AG09319 (cell line): ENCODE measurements at places on chromosomes 12 and 14.

GRCh38 chr12:88753066-88753465, 172.8 kb upstream of the KITLG start:
- no peak for DNase-seq

- no peak for DNase-seq
Observed at GRCh38 chr12:89895101-89895500, 186.5 kb upstream of the ATP2B1 start.

GRCh38 chr12:93010461-93010860, 81.4 kb upstream of the EEA1 start:
- DNase-seq: no peak

DNA sequence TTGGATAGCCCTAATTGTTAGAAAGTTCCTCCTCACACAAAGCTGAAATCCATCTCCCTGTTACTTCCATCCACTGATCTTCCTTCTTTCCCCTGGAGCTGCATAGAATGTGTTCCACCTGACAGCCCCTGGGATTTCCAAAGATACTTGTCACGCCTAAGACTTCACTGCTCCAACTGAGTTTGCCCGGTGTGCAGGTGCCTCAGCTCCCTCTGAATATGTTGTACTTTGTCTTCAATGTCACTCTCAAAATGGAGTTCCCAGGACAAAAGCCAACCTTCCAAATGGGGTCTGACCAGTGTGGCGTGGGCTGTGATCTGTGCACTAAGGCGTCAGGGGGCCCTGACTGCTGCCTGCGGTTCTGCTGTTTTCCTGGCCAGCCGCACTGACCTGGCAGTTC, 42.8 kb downstream of the CACNA2D4 start:
- DNase-seq: no peak

- no peak for DNase-seq
Observed at GRCh38 chr14:67453575-67454300, 34.8 kb downstream of the TMEM229B start.

- no peak for DNase-seq
Observed at GRCh38 chr12:124881123-124881522, 17.5 kb upstream of the SCARB1 start.

GRCh38 chr12:90836689-90837088, 118.3 kb downstream of the CCER1 start:
- no peak for DNase-seq

GRCh38 chr14:77023001-77023996, 5.2 kb downstream of the IRF2BPL start:
- DNase-seq: no peak

GRCh38 chr12:88627501-88627900, 47.2 kb upstream of the KITLG start:
- DNase-seq: no peak

DNA sequence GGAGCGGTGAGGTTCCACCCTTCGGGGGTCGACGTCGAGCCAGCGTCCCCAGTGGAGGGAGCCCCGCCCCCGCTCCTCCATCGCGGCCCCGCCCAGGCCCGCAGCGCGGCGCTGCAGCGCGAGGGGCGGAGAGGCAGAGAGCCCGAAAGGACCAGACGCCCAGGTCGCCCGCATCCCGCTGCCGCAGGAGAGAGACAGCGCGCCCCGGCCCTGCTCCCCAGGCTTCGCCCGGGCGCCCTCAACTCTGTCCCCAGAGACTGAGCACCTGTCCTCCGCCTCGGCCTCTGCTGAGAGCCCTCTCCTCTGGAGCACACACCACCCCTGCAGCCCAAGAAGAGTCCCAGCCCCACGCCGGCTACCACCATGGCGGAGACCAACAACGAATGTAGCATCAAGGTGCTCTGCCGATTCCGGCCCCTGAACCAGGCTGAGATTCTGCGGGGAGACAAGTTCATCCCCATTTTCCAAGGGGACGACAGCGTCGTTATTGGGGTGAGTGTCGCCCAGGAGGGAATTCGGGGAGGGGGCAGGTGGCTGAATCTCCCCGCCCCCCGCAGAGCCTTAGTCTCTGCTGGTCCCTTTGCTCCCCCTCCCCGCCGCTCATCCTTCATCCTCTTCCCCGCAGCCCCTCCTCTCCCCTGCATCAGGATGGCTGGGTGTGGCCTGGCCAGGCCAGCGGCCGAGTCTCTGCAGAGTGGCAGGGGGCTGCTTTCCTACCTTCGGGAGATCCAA, at the start of gene KIF5A:
Gene KIF5A (plus strand): TSS at position 136 of the 732 bp plus-strand sequence. CDS start 228 bp downstream, at position 364.
- DNase-seq: no peak

GRCh38 chr14:41986083-41986645, 379.5 kb downstream of the LRFN5 start:
- DNase-seq: no peak

DNA sequence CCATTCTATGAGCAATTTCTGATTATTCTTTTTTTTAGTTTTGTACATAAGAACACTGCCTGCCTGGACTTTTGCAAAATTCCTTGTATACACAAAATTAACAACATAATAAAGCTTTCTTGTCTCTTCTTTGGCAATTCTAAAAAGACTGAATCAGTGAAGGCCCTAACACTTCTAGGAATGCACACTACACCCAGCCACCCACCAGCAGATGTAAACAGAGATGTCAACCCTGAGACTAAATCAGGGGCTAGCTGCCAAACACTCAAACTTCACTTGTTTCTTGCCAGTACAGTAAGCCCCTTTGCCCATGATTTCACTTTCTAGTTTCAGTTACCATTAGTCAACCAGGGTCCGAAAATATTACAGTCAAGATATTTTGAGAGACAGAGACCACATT, 15.5 kb downstream of the DCAF5 start:
- DNase-seq: no peak

GRCh38 chr14:61145034-61145902, 135.9 kb downstream of the TMEM30B start:
- DNase-seq: peak; percentile 96

GRCh38 chr12:46609273-46609623, 216.5 kb downstream of the SLC38A4 start:
- no peak for DNase-seq

DNA sequence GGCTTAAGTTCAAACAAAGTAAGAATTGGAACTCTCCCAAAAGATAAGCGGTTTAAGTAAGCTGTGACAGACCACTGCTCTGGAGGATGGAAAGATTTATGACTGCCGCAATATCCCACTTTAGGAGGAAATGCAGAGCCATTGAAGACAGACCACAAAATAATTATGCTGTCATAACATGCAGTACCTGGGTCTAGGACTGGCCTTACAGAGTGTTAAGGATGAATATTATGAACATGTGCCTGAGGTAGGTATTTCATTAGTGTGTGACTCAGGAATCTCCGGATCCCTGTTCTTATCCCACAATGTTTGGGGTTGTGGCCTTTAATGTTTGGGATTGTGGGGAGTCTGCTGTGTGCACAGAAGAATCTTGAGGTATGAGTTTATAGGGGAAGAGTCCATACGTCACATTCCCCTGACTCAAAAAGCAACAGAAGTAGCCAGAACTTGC, 114.9 kb downstream of the SAMD4A start:
- no peak for DNase-seq

DNA sequence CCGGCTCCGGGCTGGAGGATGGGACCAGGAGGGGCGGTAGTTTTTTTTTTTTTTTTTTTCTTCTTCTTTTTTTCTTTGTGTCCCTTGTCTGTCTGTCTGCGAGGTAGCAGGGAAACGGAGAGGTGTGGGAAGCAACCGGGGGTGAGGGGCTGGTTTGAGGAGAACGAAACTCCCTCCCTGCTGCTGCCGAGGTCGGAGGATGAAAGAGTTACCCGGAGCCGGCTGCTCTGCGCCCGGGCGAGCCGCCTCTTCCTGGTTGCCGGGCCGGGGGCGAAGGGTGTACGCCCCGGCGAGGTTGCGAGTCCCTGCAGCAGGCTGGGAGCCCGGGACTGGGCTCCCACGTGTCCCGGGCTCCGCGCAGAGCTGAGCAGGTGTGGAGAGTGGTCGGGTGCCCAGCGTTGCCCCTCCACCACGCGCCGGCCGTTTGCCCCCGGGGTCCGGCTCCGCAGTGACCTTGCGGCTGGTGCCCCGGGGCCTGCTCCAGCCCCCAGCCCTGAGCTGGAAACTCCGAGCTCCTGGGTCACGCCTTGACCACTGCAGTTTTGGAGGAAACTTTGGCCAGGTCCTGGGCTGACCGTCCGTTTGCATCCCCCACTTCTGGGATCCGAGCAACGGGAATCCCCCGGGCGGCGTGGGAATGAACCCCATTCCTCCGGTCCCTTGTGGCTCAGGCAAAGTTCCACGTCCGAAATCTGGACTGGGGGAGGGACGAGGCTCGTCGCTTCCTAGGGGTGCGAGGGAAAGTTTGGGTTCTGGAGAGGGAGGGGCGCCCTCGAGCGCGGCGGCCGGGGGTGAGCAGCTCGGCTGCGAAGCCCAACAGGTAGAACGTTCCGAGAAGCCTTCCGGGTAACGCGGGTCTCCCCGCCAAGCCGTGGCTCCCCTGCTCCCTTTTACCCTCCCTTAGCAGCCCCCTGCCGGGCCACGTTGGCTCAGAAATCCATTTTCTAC, 1.3 kb downstream of the CHST11 start:
- no peak for DNase-seq

DNA sequence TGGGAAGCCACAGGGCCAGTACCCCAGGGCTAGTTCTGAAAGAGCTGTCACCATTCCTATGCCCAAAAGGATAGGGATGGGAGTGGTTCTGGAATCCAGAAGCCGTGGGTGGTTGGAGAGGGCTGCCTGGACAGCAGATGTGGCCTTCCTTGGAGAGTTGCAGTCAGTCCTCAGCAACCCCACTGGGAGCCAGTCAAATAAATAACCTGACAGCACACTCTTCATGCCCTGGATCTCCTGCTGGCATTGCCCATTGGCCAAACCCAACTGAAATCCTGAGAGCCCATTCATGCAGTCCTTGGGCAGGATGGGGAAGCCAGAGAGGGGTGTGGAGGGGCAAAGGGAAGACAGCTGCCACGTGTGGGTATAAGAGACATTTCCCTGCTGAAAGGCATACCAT, 128.2 kb downstream of the PTPN11 start:
- DNase-seq: no peak

DNA sequence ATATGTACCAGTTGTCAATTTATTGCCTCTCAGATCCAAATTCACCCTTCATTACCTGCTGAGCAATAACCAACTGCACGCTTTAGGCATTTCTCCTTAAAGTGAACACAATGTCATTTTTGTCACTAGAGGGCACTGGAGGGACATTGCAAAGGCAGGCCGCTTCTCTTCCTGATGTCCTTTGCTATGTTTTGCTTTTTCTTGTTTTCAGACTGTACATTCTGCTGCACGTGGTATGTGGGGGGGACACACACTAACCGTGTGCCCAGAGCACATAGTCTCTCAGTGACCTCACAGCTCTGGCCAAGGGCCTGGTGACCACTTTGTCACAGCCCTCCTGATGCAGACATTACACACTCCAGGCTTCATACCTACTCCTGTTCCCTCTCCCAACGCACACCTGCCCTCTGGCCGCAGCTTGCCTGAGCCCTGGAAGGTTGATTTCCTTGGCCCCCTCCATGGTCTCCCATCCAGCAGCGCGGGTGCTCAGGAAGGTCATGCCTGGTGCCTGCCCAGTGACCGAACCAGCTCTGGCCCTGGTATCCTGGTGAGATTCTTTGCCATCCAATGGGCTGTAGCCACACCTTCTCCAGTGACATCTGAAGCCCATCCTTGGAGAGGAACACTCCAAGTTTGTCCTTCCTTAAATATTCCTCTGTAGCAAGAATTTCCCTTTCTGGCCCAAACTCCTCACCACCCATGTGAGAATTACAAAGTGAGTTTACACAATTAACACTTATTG, 39.9 kb downstream of the MYO1H start:
- peak; percentile 1 for DNase-seq

GRCh38 chr12:80268924-80269749, 169.8 kb downstream of the OTOGL start:
- DNase-seq: no peak

- DNase-seq: no peak
Observed at GRCh38 chr12:53197011-53197640, 9.9 kb downstream of the ITGB7 start.

DNA sequence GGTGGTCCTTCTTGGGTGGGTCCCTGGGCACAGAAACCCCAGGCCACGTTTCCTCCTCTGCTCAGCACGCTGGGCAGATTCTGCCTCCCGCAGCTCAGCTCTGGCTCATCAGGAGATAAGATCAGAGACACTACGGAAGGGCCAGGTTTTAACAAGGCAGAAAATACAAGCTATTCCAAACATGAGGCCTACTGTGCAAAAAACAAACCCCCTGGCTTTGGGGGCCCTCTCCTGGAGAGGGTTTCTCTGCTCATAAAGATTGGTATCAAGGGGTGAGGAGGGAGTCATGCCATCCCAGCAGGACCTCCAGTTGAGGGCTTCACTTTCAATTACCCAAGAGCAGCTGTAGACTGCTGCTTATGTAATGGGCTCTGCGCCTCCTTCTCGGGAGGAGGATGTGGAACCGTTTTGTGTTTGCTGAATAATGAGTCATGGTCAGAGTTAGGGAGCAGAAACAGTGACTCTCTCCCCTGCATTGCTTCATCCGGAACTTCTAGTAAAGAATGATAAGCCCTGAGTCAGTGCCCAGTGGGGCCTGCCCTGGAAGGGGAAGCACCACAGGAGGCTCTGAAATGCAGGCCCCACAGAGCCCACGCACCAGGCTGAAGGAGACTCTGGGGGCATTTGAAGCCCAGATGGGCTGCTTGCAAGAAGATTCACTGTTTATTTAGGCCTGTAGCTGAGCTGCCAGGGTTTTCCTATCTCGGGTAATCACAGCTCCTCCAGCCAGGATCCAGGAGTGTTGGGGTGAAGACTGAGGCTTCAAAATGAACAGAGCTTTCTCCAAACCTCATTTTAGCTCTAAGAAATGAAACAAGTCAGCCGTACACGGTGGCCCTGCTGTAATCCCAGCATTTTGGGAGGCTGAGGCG, 79.3 kb downstream of the SSPN start:
- DNase-seq: peak; percentile 91

DNA sequence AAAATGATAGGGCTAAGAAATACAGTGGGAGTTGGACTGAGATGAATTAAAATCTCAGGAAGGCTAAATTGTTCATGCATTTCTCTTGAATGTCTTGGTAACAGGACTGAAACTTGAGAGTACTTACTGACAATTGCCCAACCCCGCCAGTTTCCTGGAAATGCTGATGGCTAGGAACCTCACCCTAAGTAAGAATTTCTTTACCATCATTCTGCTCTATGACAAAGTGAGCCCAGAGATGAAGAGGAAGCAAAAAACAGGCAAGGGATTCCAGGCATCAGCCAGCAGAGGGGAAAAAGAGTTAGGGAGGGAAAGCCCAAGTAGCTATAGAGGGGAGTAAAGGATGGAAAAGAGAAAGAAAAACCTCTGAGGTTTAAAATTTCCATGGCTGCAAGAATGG, 397.7 kb downstream of the MDGA2 start:
- DNase-seq: no peak

DNA sequence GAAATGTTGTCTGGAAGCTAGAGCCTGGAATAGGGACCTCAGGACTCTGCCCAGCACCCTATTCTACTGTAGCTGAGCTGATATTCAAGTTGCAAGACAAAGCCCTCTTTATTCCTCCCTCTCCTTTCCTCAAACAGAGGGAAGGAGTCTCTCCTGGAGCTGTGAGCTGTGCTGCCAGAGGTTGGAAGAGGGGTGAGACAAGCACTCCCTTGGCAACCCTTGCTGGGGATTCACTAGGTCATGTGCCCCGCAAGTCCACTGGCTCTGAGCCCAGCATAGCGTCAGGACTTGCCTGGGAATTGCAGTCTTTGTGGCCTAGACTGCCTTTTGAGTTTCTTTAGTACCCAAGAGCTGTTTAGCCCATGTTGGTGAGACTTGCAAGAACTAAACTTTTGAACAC, 11.4 kb upstream of the ASCL1 start:
- DNase-seq: no peak
